ENCODE measurements at places on chromosomes 5 and 9.

DNA sequence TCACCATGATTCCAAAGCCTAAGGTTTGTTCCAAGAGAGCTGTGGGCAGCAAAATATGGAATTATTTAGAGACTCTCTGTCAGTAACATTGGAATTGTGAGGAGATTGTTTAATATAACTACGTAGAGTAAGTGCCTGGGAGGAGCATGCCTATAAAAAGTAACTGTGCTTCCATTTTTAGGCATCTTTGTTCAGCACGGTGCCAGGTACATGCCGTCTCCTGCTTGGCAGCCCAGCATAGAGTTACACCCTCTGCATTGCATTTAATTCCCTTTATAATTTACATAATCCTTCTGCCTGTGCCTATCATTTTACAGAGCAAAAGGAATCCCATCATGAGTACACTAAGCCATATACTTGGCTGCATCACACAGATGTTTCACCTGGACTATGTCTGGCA, 32.1 kb upstream of the ALDH1A1 start:
- DNase-seq = no peak

DNA sequence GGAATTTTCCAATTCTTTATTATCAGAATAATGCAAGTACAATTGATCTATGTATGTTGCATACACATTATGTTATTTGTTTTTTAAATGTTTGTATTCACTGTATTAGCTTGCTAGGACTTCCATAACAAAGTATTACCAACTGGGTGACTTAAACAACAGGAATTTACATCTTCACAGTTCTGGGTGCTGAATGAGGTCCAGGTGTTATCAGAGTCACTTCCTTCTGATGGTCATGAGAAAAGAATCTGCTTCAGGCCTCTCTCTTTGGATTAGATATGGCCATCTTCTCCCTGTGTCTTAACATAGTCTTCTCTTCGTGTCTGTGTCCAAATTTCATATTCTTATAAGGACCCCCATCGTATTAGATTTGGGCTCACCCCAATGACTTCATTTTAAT, 229.1 kb upstream of the TRPC7 start:
- DNase-seq = no peak

DNA sequence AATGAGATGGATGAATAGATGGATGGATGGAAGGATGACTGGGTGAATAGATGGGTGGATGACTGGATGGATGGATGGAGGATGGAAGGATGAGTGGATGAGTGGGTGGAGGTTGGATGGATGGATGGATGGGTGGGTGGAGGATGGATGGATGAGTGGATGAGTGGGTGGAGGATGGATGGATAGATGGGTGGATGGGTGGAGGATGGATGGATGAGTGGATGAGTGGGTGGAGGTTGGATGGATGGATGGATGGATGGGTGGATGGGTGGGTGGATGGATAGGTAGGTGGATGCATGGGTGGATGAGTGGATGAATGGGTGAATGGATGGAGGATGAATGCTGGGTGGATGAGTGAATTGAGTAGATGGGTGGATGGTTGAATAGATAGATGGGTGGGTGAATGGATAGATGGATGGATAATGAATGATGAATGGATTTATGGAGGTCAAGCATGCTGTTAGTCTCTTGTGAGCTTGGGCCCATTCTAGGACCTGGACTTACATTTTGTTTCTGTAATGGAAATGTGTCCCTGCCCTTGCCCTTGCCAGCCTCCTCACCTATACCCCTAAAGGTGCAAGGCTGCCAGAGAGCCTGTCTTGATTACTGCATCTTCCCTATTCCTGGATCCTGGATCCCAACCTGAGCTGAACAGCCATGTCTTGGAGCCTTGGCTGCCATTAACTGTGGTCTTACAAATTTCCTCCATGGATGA, 159.7 kb upstream of the NFIL3 start:
- no peak for DNase-seq

- no peak for DNase-seq
These were observed 28.3 kb downstream of the GALNT10 start for GRCh38 chr5:154218786-154219185.

GRCh38 chr5:171080186-171080938, 218.5 kb downstream of the RANBP17 start:
- no peak for DNase-seq

- DNase-seq = no peak
These were observed 92.2 kb downstream of the APBA1 start for GRCh38 chr9:69579760-69580581.

- no peak for DNase-seq
These were observed 26.7 kb downstream of the RNF145 start for GRCh38 chr5:159182691-159183090.
